Lung (tissue), 17 donors: ENCODE measurements at places on chromosomes 4 and X.
A peak's percentile ranks its signal among the peaks of the same experiment; 100 is the strongest.

- DNase-seq, result no peak
Measured at GRCh38 chrX:10108288-10108687, 48.5 kb upstream of the CLCN4 start.

- peak; percentile 72 for DNase-seq
Measured at GRCh38 chr4:84965553-84966381, 723 bp downstream of the WDFY3 start.

GRCh38 chr4:37685161-37685822 lies 884 bp downstream of the RELL1 start:
- DNase-seq, result peak; percentile 82

DNA sequence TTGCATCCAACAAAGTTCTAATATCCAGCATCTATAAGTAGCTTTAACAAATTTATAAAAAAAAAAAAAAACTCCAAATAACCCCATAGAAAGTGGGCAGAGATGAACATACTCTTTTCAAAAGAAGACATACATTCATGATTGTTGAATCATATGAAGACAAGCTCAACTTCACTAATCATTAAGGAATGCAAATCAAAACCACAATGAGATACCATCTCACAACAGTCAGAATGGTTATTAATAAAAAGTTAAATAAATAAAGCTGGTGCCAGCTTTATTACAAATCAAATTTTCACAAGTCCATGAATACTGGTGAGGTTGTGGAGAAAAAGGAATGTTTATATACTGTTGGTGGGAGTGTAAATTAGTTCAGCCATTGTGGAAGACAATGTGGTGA lies 592.0 kb downstream of the IQCM start:
- DNase-seq, result no peak

GRCh38 chrX:19410259-19410658 lies 66.5 kb downstream of the PDHA1 start:
- DNase-seq, result no peak

DNA sequence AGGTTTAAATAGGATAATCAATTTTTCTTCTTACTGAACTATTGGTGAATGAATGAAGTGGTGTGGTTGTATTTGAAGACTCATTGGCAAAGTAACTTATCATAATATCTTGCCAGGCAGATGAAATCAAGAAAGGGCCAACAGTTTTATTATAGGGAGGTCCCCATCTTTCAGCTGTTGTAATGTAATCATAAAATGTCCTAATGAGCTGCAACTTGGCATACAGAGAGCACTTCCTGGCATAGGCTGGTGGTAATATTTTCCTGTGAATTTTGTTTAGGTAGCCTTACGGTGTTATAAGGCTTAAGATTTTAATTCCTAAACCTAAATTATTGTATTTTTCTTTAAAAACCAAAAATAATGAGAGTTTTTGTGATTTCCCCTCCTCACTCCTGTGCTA lies 17.5 kb downstream of the FHIP1A start:
- no peak for DNase-seq

DNA sequence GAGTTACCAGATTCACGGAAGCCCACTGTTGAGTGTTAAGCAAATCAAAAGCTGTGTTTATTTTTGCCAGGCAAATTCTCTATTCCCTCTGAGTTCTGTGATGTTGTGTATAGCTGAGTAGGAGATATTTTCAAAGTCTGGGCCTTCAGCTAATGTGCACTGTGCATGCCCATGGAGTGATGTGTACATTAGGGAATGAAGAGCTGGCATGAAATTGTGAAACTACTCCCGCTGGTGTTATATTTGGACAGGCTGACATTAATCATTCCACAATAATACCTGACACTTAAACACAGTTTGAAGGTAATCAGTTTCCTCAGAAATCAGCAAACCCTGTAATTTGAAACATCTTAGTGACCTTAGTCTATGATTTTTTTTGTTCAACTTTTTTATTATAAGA lies 88.1 kb upstream of the MBNL3 start:
- no peak for DNase-seq

GRCh38 chr4:153643406-153644383 lies 40.4 kb upstream of the TLR2 start:
- peak; percentile 52 for DNase-seq

DNA sequence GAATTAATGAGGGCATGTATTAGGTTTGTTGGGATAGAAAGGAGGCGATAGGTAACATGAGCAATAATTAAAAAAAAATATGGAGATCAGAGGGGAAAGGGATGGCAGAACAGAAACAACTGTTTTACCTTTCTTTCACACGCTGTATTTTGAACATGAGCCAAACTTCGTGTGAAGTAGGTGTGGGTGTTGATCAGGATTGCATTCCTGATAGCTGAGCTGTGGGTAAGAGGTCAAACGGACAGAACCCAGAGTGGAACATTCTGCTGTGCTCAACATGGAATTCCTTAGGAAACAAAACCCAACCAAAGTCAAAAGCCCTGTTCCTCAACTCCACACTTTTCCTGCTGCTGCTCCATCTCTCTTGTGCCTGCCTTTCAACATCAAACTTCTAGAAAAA lies 162.5 kb upstream of the CASK start:
- no peak for DNase-seq

DNA sequence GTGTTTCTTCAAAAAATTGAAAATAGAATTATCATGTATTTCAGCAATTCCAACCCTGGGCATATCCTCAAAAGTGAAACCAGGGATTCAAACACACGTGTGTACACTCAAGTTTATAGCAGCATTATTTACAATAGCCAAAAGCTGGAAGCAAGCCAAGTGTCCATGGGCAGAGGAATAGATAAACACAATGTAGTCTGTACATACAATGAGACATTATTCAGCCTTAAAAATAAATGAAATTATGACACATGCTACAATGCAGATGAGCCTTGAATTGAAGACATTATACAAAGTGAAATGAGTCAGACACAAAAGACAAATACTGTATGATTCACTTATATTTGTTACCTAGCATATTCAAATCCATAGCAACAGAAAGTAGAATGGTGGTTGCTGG lies 853.4 kb downstream of the STIM2 start:
- no peak for DNase-seq

GRCh38 chr4:185211035-185211434 lies 1.6 kb downstream of the SNX25 start:
- no peak for DNase-seq

- peak; percentile 62 for DNase-seq
Measured at GRCh38 chr4:37631551-37631950, 54.6 kb downstream of the RELL1 start.

GRCh38 chr4:183249854-183250253 lies 70.2 kb downstream of the CLDN22 start:
- peak; percentile 53 for DNase-seq

GRCh38 chr4:36133086-36133485 lies 111.2 kb downstream of the ARAP2 start:
- no peak for DNase-seq

DNA sequence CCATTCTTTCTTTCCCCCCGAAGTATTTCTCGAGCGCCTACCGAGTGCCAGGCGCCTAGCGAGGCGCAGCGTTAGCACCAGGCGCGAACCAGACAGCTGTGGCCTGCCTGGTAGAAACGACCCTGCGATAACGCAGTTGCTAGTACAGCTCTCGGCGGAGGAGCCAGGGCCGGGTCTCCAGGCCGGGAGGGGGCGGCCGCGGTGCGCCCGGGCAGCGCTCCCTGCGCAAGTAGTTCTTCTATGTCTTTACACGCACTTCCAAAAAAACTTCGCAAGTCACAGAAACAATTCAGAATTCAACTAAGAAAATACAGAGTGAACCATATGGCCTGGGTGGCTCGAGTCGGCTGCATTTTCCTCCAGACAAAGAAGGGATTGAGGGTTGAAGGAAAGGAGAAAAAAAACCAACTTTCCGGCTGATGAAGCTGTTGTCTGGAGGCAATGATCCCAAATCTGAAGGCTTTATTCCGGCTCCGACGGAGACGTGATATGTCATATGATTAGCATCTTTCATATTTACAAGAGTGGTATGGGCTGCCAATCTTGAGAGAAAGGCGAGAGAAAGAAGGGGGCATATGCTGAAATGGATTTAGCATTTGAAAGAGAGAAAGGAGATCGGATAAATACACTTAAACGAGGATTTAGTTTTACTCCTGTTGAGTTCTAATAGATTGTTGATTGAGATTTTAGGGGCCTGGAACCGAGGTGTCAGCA lies 7.2 kb upstream of the NEUROG2 start:
- peak; percentile 63 for DNase-seq

DNA sequence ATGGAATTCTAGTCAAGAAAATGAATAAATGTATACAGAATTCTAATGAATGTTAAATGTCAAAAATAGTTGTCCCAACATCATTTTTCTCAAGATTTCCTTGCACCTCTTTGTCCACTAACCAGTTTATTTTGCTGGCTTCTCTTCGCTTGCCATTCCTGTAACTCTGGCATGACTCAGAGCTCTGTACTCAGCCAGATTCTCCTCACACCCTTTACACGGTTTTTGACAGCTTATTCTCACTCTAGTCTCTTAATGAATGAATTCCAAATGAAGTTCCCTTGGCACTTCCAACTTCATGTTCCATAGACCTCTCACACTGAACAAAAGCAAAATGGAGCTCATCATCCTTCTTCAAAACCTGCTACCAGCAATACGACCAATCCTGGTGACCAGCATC lies 419.3 kb upstream of the SLIT2 start:
- DNase-seq, result no peak

DNA sequence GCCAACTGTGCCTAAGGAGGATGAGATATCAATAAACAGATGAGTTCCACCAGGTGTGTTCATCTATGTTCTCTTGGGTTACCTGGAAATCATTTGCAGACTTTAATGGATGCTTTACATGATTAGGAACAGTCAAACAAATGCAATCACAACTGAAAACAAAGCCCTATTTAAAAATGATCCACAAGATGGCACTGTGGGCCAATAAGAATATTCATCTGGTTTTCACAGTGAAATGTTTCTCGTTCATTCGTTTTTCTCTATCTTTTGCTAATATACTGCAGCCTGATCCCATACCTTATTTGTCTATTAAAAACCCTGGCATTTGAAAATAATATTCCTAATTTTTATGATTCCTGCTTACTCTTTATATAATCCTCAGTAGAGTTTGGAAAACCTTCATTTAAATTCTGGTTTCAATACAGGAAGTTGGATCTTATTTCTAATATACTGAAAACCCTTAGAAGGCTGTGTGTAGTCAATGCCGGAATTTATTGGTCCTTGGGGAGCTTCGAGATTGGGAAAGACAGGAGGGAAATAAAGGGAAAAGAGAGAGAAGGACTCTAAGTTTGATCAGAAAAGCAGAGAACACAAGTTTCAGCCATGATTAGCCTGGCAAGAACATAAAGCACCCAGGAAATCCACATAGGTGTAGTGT lies 63.8 kb upstream of the TAPT1 start:
- peak; percentile 73 for DNase-seq
